Activated CD8-positive, alpha-beta memory T cell treated with anti-CD3 and anti-CD28 coated beads for 1 hour (primary cell): ENCODE measurements at places on chromosomes 3 and 15.

DNA sequence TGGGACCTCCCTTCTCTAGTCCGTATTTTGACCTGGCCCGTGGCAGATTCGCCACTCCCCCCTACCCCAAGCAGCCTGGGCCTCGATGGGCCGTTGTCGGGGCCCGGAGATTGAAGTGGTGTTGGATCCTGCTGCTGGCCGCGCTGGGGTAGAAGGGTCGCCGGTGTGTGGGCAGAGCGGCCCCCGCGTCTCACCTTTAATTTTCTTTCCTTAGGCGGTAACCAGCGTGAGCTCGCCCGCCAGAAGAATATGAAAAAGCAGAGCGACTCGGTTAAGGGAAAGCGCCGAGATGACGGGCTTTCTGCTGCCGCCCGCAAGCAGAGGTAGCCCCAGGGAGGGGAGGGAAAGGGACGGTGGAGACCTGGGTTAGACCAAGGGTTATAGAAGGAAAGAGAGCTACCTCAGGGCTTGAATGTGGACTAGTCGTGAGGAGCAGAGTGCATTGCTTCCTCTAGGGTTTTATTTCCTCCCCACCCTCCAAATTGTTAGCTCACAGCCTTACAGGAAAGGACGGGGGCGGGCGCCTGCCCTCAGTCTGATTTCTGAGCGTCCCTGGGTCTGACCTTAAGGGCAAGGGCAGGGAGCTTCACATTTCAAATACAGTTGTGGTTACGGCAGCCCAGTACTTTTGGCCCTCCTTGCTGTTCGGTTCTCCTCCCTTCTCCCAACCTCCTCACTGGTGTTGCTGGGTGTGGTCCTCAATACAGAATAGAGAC, 799 bp downstream of the SERF2 start:
- DNase-seq, result no peak

GRCh38 chr3:23829242-23829934, 23.6 kb downstream of the UBE2E1 start:
- DNase-seq, result no peak

DNA sequence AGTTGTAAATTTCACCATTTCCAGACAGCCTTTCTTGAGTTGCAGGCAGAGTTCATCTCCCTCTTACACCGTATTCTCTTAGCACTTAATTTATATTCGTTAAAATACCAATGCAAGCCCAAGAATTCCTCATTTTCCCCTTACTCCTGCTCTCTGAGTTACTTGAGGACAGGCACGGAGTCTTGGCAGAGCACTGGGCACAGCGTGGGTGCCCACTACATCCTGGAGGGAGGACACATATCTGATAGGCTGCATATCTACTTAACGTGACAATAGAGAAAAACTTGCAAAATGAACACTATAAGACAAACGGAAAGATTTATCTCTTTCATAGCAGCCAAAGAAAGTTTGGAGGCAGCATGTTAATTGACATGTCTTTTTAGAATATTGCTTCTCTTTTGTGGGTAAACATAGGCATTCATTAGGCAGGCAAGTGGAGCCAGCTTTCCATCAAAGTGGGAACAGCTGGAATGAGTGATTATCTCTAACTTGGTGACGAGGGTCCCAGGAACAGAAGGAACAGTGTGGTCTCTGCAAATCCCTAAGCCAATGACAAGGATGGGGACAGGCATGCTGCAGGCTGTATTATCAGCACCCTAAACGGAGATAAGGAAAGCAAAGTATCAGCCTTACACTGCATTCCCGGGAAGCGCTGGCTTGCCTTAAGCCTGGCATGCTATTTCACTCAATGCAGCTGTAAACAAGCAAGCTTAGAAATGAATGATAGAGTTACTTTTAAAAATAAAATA, 116.5 kb downstream of the RTP4 start:
- DNase-seq, result no peak

- DNase-seq, result no peak
Observed at GRCh38 chr3:141065841-141066805, 15.0 kb downstream of the SPSB4 start.

- no peak for DNase-seq
Observed at GRCh38 chr15:67394873-67395639, 125.9 kb upstream of the C15orf61 start.

DNA sequence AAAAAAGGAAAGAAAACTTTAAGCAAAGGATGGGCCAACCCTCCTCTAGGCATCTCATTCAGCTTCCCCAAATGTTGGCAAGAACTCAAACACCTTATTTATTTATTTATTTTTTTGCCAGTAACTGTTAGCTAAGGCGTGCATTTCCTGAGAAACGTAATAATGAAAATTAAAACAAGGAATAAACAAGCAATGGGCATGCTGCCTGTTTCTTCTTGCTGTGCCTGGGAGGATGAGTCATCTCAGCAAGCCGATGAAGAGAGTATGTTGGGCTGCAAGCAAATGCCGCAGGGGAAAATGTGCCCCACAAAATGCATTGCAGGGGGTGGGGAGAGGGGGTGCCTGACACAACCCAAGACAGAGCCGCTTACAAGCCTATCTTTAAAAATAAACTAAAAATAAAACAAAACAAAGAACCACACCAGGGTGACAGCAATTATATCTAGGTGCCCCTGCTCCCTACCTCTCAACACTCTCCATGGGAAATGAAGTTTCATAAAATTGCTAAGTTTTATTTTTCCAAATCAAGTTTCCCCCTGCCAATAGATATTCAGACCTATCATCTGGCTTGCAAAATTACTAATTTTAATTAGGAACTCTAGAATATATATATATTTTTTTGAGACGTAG, 40.3 kb downstream of the EIF4E3 start:
- DNase-seq, result no peak

DNA sequence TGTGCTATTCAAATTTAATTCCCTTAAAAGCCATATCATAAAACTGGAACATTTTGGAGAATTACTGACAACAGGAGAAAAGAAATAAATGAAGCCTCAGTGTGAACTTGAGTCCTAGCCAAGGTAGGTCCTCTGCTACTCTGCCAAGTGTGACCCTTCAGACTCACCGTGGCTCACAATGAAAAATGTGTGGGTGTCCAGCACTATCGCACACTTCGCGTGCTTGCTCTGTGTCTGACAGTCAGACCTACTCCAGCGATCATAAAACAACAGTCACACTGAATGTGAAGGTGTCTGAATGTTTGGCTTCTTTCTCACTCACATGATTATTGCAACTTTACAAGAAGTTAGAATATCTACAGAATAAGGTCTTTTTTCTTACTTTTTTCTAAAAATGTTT, 65.8 kb upstream of the TRA2B start:
- DNase-seq, result no peak

DNA sequence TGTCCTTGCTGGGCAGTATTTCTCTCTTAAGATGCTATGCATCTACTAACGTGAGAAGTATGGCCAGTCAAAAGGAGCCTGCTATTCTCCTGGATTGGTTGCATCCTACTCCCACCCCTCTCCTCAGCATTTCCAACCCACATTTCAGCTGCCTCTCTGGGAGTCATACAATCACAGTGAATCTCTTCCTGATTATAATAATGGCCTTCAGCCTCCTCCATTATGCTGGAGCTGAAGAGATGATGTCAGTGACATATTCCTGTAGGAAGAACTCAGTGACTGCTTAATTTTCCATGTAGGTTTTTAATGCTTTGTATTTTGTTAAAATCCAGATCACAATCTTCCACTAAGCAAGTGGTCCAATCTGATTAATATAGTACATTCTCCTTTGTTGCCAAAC, 82.7 kb upstream of the SUCLG2 start:
- DNase-seq, result no peak

GRCh38 chr15:64842986-64843561, 1.4 kb downstream of the PLEKHO2 start:
- no peak for DNase-seq

DNA sequence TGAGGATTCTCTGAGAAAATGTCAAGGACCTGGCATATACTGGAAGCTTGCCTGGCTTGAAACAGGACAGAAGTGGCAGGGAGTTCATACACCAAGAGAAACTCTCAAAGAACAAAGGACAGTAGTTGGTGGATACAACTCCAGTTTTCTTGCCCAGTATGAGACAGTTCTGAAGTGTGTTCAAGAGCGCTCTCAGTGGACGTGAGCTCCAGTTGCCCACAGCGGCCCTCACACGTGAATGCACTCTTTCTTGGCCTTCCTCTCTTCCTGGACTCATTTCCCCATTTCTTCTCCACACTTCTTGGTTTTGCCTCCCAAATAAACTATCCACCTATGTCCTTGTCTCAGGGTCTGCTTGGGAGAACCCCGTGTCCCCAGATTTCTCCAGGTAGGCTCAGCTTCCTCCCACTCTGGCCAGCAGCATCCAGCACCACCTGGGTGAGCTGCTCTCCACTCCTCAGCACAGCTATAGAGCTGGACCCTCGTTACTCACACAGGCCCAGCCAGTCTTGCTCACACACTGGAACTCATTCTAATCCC, 54.5 kb downstream of the DCLK3 start:
- no peak for DNase-seq

DNA sequence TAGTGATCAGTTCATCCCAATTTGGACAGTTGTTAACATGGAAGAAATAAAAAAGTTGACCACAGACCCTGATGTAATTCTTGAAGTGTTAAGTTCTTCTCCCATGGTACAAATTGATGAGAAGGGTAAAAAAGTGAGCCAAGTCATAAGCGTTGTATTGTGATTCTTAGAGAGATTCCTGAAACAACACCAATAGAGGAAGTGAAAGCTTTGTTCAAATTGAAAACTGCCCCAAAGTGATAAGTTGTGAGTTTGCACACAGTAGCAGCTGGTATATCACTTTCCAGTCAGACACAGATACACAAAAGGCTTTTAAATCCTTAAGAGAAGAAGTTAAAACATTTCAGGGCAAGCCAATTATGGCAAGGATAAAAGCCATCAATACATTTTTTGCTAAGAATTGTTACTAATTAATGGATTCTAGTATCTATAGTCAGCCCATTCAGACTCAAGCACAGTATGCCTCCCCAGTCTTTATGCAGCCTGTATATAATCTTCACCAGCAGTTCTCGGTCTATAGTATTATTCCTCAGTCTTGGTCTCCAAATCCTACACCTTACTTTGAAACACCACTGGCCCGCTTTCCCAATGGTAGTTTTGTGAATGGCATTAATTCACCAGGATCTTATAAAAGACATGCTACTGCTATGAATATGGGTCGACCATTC, 38.2 kb downstream of the CDIN1 start:
- no peak for DNase-seq

DNA sequence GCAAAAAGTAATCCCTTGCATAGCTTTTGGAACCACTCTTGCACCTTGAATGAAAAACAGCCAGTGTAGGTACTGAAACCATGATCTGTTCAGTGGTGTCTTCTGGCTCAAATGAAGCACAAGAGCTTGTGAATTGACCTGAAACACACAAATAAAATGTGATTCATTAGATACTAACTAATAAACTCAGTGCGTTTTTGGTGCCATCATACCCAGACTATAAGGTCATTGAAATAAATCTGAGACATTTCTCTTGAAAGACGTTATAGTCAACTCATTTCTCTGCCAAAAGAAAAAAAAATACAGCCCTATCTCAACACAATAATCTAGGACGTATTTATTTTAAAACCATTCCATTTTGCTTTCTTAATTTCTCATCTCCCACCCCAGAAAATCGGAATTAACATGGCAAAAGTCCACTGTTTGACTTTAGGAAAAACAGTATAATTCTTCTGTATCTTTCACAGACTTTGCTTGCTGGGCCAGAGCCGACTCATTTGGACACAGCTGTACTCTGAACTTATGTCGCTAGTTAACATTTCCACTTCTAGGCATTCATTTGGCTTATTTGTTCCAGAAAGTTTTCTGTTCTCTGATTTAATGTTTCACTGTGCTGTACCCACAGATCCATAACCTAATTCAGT, 284.9 kb upstream of the TBL1XR1 start:
- no peak for DNase-seq

GRCh38 chr15:88708655-88709054, 69.8 kb downstream of the ISG20 start:
- DNase-seq, result no peak

DNA sequence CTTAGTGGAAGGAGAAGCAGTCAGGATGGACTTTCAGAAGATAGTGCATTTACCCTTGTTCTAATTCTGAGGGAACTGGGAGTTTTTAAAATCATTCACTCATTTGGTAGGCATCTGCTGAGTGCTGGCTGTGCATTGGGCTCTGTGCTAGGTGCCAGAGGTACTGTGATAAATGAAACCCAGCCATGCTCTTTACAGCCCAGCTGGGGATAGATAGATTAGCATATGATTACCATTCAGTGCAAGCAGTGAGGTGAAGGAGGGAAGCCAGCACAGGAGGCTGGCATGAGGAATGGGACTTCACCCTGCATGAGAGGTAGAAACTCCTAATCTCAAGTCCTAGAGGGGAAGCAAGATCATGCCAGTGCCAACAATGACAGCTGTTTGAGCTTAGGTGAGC, 361.9 kb upstream of the TRIM42 start:
- DNase-seq, result no peak

DNA sequence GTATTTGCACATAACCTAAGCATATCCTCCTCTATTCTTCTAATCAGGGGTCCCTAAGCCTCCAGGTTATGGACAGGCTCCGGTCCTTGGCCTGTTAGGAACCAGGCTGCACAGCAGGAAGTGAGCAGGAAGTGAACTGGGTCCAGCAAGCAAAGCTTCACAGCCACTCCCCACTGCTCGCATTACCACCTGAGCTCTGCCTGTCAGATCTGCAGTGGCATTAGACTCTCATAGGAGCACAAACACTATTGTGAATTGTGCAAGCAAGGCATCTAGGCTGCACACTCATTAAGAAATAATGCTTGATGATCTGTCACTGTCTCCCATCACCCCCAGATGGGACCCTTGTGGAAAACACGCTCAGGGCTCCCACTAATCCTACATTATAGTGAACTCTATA, 9.8 kb downstream of the MSL2 start:
- DNase-seq, result no peak

DNA sequence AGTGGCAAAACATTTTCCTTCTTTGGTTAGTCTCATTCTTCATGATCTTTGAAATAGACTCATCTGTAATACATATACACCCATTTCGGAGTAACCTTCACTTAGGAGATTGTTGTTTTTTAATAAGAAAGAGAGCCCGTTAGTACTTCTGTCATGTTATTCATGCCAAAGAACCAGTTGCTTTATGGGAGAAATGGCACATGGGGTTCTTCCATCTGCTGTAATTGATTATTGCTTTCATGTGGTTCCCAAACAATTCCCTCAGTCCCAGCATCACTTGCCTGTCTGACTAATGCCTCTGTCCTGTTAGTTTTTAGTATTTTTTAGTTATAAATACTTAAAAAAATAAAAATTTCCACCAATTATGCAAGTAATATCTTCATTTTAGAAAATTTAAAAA, 33.8 kb upstream of the FAH start:
- DNase-seq, result no peak
